Osteoblast (primary cell): ENCODE measurements at places on chromosomes 1 and 21. TPM values are rescaled to one million over a fixed set of nuclear protein-coding genes. Genes with fewer than 3 reads are reported as not detected.

The BGLAP gene
- total RNA-seq: 1.5 and 2.2 TPM in 2 replicates

DNA sequence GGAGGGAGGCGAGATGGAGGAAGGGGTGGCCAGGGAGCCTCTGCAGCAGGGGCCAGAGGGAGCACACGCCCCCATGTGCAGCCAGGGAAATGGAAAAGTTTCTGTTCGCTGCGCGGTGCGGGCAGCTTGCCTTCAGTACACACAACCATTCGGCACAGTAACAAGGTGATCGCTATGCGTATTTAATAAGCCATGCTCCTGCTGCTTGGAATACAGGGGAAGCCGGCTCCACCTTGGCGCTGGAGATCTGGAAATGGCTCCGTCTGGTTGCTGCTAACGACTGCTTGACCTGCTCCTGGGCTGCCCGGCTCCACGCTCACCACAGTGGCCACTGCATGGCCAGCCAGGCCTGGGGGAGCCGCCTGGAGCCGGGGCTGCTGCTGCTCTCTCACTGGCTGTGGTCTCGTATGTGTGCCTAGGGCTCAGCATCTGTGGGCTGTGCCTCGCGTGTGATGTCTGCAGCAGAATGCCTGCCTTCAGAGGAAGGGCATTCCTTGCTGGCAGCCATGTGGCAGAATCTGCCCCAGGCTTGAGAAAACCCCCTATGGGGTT is 86.4 kb upstream of the ACTL8 start:
- no peak for DNase-seq
- H3K27ac ChIP-seq: no peak overlapping the region
- H3K4me3 ChIP-seq: no peak overlapping the region
- peaks cover 17% of the 10 kb centered on the region for H3K36me3 ChIP-seq
- no peaks in the 10 kb centered on the region for H3K4me1 ChIP-seq

DNA sequence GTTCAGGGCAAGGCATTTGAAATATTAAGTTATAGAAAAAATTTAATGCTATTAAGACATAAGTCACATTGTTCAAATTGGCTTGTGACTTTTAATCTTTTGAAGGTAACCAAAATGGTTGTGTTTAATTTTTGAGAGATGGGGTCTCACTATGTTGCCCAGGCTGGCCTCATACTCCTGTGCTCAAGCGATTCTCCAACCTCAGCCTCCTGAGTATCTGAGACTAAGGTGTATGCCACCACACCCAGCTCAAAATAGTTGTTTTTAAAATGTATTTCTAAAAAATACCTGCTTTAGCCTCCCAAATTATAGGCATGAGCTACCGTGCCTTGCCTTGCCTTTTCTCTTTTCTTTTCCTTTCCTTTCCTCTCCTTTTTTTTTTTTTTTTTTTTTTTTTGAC is 26.0 kb upstream of the CHAF1B start:
- H3K4me3 ChIP-seq: no peak overlapping the region
- H3K4me1 ChIP-seq: no peaks in the 10 kb centered on the region
- no peak overlapping the region for H3K27ac ChIP-seq
- peaks cover 59% of the 10 kb centered on the region for H3K36me3 ChIP-seq
- H3K27me3 ChIP-seq: no peaks in the 10 kb centered on the region

DNA sequence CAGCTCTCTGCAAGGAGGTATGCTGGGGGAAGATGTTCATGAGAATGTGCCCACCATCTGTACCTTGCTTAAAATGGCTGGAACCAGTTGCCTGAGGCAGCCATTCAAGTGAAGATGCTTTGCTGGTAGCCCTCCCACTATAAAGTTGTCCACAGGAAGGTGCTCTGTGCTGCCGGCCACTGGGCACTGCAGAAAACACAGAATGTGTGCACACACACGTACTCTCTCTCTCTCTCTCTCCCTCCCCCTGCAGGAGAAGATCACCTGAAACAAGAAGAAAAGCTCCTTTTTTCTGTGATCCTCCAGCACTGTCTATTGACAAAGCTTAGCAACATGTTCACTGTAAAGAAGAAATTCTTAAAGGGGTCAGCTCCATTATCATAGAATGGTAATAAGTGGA is 134.8 kb downstream of the PIGK start:
- no peak overlapping the region for H3K4me3 ChIP-seq
- H3K36me3 ChIP-seq: no peaks in the 10 kb centered on the region

The CLDN19 gene
- not detected in 2 replicates for total RNA-seq

The CNTN2 gene
- total RNA-seq: under 0.01 TPM in 1 of 2 replicates, not detected in the other

The RAP1GAP gene
- total RNA-seq: under 0.01 and 0.29 TPM in 2 replicates

GRCh38 chr1:226495716-226496115 is 52.8 kb upstream of the STUM start:
- DNase-seq: no peak
- no peaks in the 10 kb centered on the region for H3K27me3 ChIP-seq
- no peak overlapping the region for H3K4me3 ChIP-seq

The TCHHL1 gene
- not detected in 2 replicates for total RNA-seq

- H3K4me1 ChIP-seq: peaks cover 16% of the 10 kb centered on the region
- DNase-seq: peak; percentile 84
- no peaks in the 10 kb centered on the region for H3K36me3 ChIP-seq
- peaks cover 87% of the 10 kb centered on the region for H3K27me3 ChIP-seq
- H3K27ac ChIP-seq: no peak overlapping the region
- H3K4me3 ChIP-seq: peak overlapping the region; percentile 74
Observed at GRCh38 chr1:204493145-204493983, 1.2 kb downstream of the PIK3C2B start.

GRCh38 chr1:186536273-186536890 is 75.5 kb upstream of the PDC start:
- H3K4me1 ChIP-seq: peaks cover 33% of the 10 kb centered on the region
- DNase-seq: peak; percentile 4
- no peak overlapping the region for H3K4me3 ChIP-seq

The VCAM1 gene
- total RNA-seq: 382 and 511 TPM in 2 replicates

DNA sequence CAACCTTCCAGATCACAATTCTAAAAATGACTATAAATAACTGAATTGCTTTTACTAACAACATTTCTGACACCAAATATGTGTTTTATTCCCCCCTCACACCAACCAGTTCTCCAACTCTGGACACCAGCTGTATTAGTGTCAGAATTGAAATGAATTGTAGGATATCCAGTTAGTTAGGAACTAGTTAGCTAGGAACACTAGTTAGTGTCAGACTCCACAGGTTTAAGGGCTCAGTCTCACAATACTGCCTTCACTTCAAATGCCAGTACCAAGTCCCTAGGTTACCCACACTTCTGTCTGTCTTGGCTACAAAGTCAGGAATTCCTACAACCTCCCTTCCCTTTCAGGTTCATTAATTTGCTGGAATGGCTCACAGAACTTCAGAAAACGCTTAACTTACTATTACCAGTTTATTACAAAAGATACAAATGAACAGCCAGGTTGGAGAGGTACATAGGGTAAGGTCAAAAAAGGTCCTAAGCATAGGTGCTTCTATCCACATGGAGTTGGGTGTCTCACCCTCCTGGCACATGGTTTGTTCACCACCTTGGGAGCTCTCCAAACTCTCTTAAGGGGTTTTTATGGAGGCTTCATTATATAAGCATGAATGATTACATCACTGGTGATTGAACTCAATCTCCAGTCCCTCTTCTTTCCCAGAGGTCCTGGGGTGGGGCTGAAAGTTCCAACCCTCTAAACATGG is 4.2 kb downstream of the STXBP3 start:
- no peak for DNase-seq
- H3K4me3 ChIP-seq: no peak overlapping the region
- peaks cover 3% of the 10 kb centered on the region for H3K4me1 ChIP-seq
- H3K36me3 ChIP-seq: peaks cover 21% of the 10 kb centered on the region
- H3K27me3 ChIP-seq: no peaks in the 10 kb centered on the region

The SPATA46 gene
- not detected in 2 replicates for total RNA-seq

The CNKSR1 gene
- under 0.01 TPM in 1 of 2 replicates, not detected in the other for total RNA-seq

- H3K27ac ChIP-seq: no peak overlapping the region
- no peaks in the 10 kb centered on the region for H3K36me3 ChIP-seq
- no peaks in the 10 kb centered on the region for H3K4me1 ChIP-seq
- DNase-seq: peak; percentile 71
Observed at GRCh38 chr1:201021630-201022492, 1.7 kb downstream of the KIF21B start.

DNA sequence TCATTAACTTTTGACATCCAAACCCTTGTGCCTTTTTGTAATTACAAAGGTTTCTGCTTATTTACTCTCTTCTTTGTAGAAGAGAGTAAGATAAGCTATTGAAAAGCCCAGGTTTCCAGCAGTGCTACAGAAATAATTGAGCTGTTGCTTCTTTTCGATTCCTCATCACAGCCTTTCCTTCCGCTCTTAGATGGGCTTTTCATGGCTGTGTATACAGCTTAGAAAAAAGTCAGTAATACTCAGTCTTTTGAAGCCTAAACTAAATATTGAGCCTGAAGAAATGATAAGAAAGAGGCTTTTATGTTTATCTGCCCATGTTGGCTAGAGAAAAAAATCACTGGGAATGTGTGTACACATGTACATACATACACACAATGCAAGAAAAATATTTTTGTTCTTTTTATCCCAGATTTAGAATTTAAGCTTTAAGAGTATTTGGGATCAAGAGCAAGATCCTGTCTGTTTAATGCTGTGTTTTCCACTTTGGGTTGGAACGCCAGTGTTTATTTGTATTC is 172.4 kb downstream of the VPS13D start:
- DNase-seq: no peak
- peak overlapping the region; percentile 11 for H3K27ac ChIP-seq
- peaks cover 31% of the 10 kb centered on the region for H3K36me3 ChIP-seq
- no peak overlapping the region for H3K4me3 ChIP-seq
- no peaks in the 10 kb centered on the region for H3K27me3 ChIP-seq
- H3K4me1 ChIP-seq: peaks cover 30% of the 10 kb centered on the region

The FCRL1 gene
- not detected in 2 replicates for total RNA-seq

DNA sequence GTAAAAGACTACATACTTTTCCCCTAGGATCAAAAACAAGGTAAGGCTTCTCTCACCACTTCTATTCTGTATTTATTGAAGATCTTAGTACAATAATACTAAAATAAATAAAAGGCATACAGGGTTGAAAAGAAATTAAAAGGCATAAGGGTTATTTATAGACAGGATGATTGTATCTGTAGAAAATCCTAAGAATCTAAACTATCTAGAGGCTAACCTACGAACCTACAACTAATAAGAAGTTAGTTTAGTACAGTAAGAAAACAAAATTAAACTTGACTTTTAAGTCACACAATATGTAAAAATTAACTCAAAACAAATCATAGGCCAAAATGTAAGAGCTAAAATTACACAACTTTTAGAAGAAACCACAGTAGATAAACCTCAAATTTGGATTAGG is 50.4 kb upstream of the ADAM30 start:
- H3K27me3 ChIP-seq: no peaks in the 10 kb centered on the region
- H3K4me1 ChIP-seq: peaks cover 33% of the 10 kb centered on the region
- peak overlapping the region; percentile 77 for H3K27ac ChIP-seq

DNA sequence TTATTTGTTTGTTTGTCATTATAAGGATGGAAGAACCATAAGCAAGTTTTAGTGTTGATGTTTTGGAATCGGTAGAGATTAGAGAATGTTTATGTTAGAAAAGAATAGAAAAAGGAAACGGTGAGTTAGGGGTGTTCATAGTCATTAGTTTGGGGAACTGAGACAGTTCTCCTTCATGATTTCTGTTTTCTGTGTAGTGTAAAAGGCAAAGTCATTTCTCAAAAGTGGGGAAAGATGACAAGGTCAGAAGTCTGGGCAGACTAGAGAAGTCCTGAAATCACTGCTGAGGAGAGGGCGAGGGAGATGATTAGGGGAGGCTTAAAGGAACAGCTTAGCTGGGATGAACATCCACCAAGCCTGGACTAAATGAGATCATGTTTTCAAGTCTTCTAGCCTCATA is 498.9 kb downstream of the TTLL7 start:
- DNase-seq: no peak
- H3K4me1 ChIP-seq: no peaks in the 10 kb centered on the region
- H3K27me3 ChIP-seq: no peaks in the 10 kb centered on the region
- H3K4me3 ChIP-seq: no peak overlapping the region
- H3K27ac ChIP-seq: no peak overlapping the region

- peaks cover 5% of the 10 kb centered on the region for H3K27me3 ChIP-seq
- H3K4me1 ChIP-seq: no peaks in the 10 kb centered on the region
- H3K4me3 ChIP-seq: no peak overlapping the region
- no peaks in the 10 kb centered on the region for H3K36me3 ChIP-seq
- H3K27ac ChIP-seq: no peak overlapping the region
- DNase-seq: no peak
Observed at GRCh38 chr1:110324667-110325066, 14.5 kb upstream of the RBM15 start.

DNA sequence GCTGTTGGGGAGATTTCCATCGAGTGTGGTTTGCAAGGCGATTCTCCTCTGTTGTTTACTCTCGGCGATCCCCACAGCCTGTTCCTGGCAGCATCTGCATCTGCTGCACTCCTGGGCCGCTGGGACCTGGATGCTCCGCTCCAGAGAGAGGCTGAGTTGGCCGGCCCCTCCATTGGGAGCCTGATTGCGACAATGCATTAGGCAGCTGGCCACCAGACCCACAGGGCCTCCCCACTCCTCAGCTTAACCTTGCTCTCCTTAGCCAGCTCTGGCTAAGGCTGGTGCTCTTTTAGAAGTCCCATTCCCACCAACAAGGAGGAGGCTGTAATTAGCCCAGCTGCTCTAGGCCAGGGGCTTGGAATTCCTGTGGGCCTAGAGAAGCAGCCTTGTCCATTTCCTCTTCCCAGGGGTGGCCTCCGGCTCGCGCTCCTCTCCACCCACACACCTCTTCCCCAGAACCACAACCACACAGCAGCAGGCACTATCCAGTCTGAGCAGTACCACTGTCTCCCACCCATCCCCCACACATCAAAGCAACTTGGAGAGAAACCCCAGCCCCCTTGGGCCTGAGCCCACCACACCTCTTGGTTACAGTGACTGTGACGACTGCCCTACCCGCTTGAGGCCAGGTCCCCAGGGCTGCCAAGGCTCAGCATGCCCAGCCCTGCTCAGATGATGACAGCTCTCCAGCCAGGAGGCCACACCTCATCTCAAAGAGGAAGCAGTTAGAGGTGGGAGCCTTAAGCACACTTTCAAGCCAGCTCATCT is 193.8 kb upstream of the EDN2 start:
- H3K27me3 ChIP-seq: no peaks in the 10 kb centered on the region
- no peak overlapping the region for H3K4me3 ChIP-seq
- no peak for DNase-seq
- peaks cover 38% of the 10 kb centered on the region for H3K4me1 ChIP-seq
- peak overlapping the region; percentile 49 for H3K27ac ChIP-seq
- no peaks in the 10 kb centered on the region for H3K36me3 ChIP-seq

DNA sequence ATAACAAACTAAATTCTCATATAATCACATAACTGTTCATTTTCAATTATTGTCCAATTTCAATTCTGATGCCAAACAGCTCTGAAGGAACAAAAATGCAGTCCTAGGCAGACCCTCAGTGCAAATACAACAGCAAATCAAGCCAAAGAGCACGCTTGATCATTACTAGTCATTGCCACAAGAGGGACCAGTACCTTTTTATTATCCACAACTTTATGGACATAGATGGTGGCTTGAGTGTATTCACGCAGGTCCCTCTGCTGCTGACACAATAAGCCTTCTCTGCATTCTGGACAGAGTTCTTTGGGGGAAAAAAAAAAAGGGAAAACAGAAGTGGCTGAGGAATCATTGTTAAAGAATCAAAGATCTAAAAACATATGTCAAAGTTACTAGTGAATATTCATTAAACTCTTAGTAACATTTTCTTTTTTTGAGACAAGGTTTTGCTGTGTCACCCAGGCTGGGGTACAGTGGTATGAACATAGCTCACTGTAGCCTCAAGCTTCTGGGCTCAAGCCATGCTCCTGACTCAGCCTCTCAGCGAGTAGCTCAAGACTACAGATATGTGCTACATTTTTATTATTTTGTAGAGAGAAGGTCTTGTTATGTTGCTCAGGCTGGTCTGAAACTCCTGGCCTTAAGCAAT is 34.3 kb upstream of the RAP1GAP start:
- peaks cover 34% of the 10 kb centered on the region for H3K4me1 ChIP-seq
- H3K27ac ChIP-seq: peak overlapping the region; percentile 73
- no peak overlapping the region for H3K4me3 ChIP-seq
- H3K36me3 ChIP-seq: peaks cover 33% of the 10 kb centered on the region
- no peak for DNase-seq
